ENCODE measurements at places on chromosomes 11 and 22. TPM values are rescaled to one million over a fixed set of nuclear protein-coding genes. Genes with fewer than 3 reads are reported as not detected.

PTPRCAP gene
- total RNA-seq, result 2.1 TPM

DNAJB13 gene
- total RNA-seq, result 0.44 TPM

SAA4 gene
- not detected for total RNA-seq

TMEM151A gene
- total RNA-seq, result 0.23 TPM

DNA sequence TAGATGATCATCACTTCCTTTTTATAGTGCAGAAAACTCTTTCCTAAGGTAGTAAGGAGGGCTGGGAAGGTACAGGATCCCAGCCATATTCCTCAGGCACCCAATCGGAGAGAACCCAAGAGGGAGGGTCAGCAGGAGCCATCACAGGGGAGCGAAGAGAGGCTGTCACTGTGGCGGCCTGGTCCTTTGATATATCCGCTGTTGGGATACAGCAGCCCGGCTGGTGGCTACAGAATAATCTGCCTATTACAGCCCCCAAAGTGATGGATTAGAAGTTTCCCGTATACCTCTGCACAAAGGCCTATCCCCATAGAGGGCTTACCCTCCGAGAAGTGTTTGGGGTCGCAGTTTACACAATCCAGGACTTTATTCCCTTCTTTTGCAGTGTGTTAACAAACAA, 48.5 kb downstream of the OR4D9 start:
- no peak for DNase-seq

DNA sequence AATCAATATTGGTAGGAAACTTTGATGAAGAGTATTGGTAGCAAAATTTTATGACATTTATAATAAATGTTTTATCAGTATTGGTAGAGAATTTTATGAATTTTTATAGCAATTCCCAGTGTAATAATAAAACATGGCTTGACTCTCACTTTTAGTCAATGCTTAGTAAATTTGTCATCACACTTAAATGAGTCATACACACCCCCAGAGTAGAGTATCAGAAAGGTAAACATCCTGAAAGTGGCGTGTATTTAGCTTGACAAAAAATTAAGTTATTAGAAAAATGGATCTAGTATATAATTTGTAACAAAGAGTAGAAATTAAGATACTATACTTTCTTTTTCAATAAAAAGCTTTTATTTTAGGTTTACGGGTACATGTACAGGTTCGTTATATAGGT, 2.6 kb downstream of the MS4A3 start:
- DNase-seq, result no peak

DNA sequence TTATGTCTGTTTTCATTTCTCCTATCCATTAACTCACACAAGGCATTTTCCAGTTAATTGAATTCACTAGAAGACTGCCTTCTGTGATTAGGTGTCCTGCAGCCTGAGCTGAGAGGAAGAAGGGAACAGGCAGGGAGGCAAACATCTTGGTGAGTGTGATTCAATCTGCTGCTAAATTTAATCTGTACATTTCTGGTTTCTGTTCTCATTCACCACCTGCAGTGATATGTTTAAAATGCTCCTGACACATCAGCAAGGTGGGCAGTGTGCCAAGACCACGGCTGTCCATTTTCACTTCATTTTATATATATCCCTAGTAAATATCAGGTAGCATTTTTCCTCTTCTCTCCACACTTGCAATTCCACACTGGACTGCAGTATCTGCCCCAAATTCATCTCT, 416.5 kb downstream of the TMEM135 start:
- DNase-seq, result no peak

- DNase-seq, result no peak
These were observed 2.6 kb upstream of the B3GNT6 start for GRCh38 chr11:77031599-77031998.

DNA sequence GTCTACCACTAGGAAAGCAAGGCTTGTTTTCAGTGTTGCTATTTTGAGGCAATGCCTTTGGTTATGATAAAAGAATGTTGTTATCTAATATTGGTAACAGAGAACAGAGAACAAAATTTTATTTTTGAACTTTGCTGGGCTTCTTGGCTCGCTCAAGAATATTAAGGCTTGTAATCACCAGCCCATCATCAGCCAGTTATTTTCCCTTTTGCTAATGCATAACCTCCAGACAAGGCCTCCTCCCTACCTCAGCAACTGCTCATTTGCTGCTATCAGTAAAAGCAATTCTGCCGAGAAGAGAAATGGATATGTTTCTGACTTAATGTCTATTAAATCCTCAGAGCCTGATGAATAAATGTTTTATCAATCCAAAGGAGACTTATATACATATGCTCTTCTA, 8.9 kb downstream of the MTMR2 start:
- DNase-seq, result no peak

All from endodermal cell (in vitro differentiated cells).